Left forelimb (tissue), 1 donor: ENCODE measurements at places on chromosomes 2 and 18.
A peak's percentile ranks its signal among the peaks of the same experiment; 100 is the strongest.

- DNase-seq: peak; percentile 72
These were observed 217.0 kb upstream of the DTNA start for GRCh38 chr18:34493099-34493544.

- DNase-seq: no peak
These were observed 492.3 kb upstream of the TMEFF2 start for GRCh38 chr2:192687015-192687414.

GRCh38 chr2:84556190-84556589 is 39.9 kb downstream of the DNAH6 start:
- DNase-seq: no peak

GRCh38 chr2:219293736-219294231 is 14.6 kb downstream of the DNAJB2 start:
- no peak for DNase-seq

DNA sequence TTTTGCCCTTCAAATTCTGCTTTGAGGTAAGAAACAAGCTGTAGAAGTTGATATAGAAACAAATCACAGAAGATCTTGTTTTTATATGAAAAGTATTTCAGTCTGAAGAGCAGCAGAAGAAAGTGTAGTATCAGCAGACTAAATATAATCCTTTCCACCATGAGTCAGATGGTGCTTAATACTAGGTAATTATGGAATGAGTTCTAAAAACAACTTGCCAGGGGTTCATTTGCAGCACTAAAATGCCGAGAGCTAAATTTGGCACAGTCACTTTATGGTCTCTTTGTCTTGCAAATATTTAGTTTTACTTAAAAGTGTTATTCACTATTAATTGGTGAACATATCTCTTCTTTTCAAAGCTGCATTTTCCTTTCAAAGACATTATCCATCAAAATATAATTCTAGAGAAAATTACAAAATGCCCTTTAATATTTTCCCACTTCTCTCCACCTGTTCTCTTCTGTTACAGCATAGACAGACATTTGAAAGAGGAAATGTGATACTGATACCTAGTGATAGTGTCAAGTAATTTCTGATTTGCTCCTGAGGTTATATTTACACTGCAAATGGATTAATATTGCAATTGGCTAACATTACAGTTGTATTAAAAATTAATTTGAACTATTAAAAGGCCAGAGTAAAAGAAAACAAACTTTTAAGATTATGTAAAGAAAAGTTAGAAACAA is 5.3 kb downstream of the MYL1 start:
- no peak for DNase-seq

GRCh38 chr2:102237176-102237575 is 50.4 kb downstream of the IL1RL2 start:
- DNase-seq: no peak

- no peak for DNase-seq
These were observed 484.4 kb upstream of the REG3G start for GRCh38 chr2:78541088-78541450.

- no peak for DNase-seq
These were observed 190.4 kb downstream of the BABAM2 start for GRCh38 chr2:28080911-28081310.

DNA sequence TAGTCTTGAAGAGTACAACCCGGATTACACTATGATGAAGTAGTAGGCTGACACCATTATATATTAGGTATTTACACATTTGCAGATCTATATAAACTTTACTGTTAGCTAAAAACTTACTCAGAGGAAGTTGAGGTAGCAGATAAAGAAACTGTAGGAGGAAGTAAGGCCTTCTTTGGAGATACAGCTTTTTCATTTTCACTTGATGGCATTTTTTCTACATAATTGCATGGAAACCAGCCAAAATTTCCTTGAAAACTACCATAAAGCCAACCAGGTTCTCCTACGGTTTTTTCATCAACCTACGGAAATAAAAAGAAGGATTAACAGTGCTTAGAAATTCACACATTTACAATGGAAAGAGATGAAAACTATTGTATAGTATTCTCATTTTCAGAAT is 86.6 kb downstream of the FAM228A start:
- DNase-seq: no peak

GRCh38 chr18:13026583-13027270 is 35.6 kb downstream of the CEP192 start:
- DNase-seq: no peak

GRCh38 chr2:110198016-110198415 is 6.8 kb downstream of the NPHP1 start:
- DNase-seq: no peak

DNA sequence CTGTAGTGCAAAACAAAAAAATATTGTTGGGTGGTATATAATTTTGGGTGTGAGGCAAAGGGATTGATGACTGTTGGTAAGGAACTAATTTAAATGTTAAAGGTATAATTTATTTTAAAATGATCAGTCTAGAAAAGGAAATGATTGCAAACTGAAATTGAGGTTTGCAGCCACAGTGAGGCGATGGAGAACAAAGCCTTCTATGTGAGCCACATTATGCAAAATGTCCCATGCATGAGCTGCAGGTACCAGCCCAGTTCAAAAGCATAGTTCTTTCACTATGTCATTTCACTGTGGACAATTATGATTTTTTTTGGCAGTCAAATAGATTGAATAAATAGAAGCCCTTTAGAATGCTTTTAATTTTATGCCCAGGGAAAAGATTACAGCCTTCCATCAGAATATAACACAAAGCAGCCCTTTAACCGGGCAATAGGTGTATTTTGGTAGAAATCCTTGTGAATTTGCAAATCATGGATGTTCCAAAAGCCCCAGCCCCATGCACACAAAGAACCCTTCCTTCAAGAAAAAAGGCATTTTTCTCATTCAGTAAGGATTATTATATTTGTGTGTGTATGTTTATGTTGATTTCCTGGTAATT is 1.7 kb downstream of the MAP2 start:
- no peak for DNase-seq

- DNase-seq: peak; percentile 79
These were observed 47.5 kb upstream of the HNRNPA3 start for GRCh38 chr2:177165061-177165583.

- no peak for DNase-seq
These were observed 294.3 kb downstream of the PTGR3 start for GRCh38 chr18:74914648-74915047.

DNA sequence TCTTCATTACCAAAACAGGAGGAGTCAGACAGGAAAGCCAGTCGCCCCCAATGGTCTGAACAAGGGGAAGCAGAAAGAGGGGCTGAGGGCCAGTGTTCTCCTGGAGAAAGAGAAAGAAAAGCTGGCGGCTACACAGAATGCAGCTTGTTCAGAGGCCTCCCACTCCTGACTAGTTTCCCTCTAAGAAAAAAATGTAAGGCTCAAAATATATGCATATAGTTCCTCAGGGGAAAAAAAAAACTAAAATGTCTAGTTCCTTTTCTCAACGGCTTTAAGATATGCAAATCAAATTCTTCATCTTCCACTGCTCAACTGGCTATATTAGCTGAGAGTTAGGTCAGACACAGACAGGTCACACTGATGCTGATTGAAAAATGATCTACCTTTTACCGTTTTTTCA is 18.6 kb downstream of the MBOAT2 start:
- DNase-seq: no peak

- DNase-seq: no peak
These were observed 289.2 kb downstream of the ERBB4 start for GRCh38 chr2:212249451-212249850.

GRCh38 chr2:119508756-119509155 is 15.5 kb downstream of the SCTR start:
- no peak for DNase-seq

DNA sequence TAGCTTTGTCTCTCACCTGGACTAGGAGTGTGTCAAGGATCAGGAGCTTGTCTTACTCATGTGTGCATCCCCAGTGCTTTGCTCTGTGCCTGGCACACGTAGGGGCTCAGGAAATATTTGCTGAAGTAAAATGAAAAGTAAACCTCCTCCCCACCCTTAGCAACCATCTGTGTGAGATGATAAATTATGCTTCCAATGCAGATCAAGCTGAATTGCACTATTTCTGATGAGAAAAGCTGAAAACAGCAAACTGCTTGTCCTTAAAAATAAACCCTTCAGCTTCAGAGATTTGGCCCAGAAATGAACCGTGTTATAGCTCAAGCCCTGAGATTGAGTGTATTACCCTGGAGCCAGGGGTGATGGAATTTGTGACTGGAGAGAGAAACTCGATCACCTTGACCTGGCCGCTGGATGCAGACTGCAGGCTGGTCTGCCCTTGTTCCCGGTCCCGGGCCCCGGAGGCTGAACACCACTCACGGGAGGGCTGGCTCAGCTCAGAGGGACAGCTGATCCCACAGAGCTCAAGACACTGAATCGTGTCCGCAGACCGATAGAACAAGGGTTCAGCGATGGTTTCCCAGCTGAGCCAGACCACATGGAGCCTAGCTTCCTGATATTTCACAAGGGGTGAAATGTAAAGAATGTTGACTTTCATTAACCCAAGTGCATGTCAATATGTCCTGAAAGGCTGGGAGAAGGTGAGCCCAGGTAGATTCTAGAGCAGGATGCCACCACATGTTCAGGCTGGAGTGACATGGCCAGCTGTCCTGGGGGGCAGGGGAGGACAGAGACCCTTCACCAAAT is 50.5 kb downstream of the DDX1 start:
- DNase-seq: no peak

GRCh38 chr18:79613186-79613931 is 66.2 kb upstream of the CTDP1 start:
- DNase-seq: peak; percentile 51

GRCh38 chr2:8597559-8598225 is 84.2 kb upstream of the ID2 start:
- DNase-seq: no peak
